ENCODE measurements at places on chromosomes 7 and 10. TPM values are rescaled to one million over a fixed set of nuclear protein-coding genes. Genes with fewer than 3 reads are reported as not detected.
A peak's percentile ranks its signal among the peaks of the same experiment; 100 is the strongest.

Gene ATG9B
- total RNA-seq = under 0.01 TPM

- no peak for DNase-seq
Measured at GRCh38 chr10:605632-606325, 83.7 kb downstream of the DIP2C start.

Gene DNAH11
- total RNA-seq = 0.20 TPM

DNA sequence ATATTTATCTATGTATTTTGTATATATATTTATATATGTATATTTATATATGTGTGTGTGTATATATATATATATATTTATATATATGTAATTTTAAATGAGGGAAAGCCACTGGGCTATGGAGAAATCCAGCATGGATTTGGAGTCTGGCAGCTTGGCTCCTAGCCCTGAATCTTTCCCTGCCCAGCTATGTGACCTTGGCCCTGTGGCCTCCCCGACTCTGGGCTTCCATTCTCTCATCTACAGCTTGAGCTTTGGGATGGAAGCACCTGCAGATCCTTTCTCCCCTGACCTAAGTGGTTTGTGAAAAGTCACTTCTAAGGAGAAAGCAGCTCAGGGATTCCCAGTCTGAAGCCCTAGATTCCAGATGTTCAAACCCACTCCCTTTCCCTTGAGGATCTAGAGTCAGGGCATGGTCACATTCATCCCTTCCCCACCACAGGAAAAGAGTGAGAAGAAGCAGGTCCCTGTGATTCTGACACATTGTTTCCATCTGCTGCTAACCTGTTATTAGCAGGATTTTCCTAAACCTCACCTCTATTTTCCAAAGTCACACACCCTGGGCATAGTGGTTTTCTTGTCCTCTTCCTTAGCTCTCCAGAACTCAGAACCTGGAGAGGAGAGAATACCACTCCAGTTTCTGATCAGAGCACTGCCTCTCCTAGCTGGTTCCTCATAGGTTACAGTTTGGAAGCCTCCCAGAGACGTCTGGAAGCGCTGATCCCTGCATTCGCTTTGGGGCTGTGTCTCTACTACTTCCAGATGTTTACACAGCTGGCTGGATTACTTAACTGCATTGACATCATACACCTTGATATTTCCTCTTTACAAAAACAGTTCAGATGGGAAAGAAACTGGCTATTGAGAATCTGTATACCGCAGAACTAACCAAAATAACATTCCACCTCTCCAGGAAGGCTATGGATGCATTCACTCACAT lies 327.5 kb upstream of the ZMIZ1 start:
- DNase-seq = no peak

Gene TMEM140
- 59.7 TPM for total RNA-seq

- DNase-seq = peak; percentile 59
Measured at GRCh38 chr10:49592726-49593563, 17.2 kb upstream of the SLC18A3 start.

Gene MLLT10
- total RNA-seq = 28.1 TPM

- DNase-seq = no peak
Measured at GRCh38 chr10:123769647-123770046, 103.5 kb downstream of the GPR26 start.

GRCh38 chr7:48168159-48168558 lies 3.1 kb upstream of the ABCA13 start:
- DNase-seq = peak; percentile 49

Gene NXPH1
- total RNA-seq = not detected

- DNase-seq = peak; percentile 71
Measured at GRCh38 chr7:108181073-108181985, 51.2 kb upstream of the LAMB4 start.

DNA sequence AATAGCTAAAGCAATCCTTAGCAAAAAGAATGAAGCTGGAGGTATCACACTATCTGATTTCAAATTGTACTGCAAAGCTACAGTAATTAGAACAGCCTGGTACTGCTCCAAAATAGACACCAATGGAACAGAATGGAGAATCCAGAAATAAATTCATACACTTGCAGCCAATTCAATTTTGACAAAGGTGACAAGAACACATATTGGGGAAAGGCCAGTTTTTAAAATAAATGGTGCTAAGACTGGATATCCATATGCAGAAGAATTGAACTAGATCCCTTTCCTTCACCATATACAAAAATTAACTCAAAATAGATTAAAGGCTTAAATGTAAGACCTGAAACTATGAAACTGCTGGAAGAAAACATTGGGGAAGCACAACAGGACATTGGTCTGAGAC lies 748.5 kb downstream of the DNAJB9 start:
- no peak for DNase-seq

DNA sequence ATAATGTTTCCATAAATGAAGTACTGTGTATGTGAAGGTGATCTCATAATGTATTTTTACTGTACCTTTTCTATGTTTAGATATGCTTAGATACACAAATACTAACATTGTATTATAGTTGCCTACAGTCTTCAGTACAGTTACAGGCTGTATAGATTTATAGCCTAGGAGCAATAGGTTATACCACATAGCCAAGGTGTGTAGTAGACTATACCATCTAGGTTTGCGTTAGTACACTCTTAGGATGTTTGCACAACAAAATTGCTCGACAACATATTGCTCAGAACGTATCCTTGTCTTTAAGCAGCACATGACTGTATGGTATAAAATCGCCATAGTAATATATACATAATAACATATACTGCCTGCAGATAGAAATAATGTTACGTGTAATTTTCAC lies 42.9 kb downstream of the WAC start:
- DNase-seq = no peak

DNA sequence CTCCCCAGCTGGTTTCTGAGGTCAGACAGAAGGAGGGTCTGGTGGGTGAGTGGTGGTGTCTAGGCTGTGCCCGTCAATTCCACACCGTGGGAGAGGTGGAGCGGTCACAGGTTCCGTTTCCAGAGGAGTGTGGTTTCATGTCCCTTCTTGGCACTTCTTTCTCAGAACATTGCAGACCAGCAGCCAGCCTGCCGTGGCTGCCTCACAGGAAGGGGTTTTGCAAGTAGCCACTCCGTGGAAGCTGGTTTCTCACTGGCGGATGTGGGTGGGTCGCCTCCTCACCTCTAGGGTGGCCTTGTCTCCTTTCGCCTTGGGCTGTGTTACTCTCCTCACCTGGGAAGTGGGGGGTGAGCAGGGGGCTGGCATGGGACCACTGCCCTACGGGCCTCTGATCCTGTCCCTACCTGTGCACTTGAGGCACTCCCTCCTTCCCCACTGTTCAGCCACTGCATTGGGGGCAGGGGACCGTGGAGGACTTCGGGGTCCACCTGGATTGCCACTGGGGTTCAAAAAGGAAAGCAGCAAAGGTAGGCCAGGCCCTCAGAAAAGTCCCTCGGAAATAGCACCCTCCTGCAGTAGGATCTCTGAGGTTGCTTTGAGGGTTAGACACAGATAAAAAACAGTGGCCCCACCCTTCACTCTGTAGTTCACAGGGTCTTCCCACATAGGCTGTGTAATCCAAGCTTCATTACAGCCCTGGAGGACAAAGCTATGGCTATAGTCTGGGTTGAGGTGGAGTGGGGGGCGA lies 33.9 kb downstream of the TSPAN14 start:
- no peak for DNase-seq

Gene ARHGEF5
- 0.22 TPM for total RNA-seq

DNA sequence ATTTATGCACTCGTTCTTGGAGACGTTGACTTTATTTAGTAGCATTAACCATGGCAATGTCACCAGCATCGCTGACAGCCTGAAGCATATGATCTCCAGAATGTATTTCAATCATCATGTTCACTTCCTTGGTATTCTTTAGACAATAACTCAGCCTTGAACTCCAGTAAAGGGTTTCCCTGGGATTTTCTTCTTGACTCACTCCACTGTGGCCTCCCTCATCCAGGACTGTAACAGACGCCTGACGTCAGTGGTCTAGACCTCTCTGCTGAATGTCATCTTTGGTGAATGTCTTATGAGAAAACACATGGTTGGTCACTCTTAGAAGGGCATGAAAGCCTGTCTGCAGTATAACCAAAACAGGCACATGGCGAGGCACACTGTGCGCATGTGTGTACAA lies 64.4 kb downstream of the EGFR start:
- DNase-seq = peak; percentile 14

DNA sequence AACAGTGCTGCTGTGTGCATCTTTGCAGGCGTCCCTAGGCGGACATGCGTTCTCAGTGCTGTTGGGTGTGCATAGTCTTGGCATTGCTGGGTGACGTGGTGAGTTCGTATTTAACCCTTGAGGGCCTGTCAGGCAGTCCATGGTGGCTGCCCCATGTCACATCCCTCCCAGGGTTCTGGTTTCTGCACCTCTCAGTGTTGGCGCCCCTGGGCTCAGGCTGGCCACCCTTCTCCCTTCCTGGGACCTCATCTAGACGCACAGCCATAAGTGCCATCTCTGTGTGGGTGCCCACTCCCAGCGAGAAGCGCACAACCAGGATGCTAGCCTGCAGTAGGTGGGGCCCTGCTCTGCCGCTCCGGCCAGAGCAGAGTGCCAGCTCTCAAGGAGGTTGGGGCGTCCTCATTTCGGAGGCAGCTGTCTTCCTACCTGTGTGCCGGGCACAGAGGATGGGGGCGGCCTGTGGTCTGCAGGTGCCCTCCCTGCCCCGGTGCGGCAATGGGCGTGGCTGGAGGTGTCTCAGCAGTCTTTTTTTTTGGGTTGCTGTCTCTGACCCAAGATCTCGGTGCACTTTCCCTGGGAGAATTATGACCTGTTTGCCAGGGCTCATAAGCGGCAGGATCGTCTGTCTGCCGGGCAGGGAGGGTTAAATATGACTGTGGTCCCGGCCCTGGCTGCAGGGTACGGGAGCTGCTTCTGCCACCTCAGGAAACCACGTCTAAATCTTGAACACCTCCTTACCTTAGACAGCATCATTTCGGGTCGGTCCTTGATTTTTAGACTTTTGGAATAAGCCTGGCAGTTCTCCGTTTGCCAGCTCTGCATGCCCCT lies 6.5 kb downstream of the INPP5A start:
- no peak for DNase-seq

Gene MYL10
- total RNA-seq = not detected

GRCh38 chr10:131852823-131853609 lies 47.8 kb upstream of the PPP2R2D start:
- no peak for DNase-seq

Gene SH2D4B
- total RNA-seq = not detected

DNA sequence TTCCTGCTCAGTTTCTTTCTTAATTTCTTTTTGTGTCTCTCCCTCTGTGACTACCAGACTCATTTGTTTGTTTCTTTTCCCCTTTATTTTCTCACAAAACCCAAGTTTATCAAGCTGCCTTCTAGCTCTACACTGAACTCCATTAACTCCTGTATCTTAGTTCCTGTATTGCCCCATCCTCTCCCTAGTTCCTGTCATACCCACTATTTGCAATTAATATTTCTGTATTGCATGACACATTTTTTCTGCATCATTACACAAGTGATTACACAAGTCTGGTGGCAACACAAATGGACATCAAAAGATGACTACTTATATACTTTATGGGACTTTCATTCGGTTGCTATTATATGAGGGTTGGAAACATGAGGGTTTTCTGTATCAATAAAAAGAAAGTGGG lies 26.9 kb upstream of the OR9A4 start:
- no peak for DNase-seq

- DNase-seq = no peak
Measured at GRCh38 chr7:79063019-79063698, 390.3 kb downstream of the MAGI2 start.

Gene LRIT1
- total RNA-seq = not detected

- DNase-seq = no peak
Measured at GRCh38 chr10:33256458-33256857, 78.0 kb downstream of the NRP1 start.

GRCh38 chr7:148299350-148300276 lies 291.0 kb upstream of the C7orf33 start:
- DNase-seq = no peak

Gene ANLN
- 6.3 TPM for total RNA-seq

Gene CDC14C
- not detected for total RNA-seq

Gene DKK1
- total RNA-seq = 15.7 TPM

GRCh38 chr10:25501912-25502311 lies 327.1 kb downstream of the GPR158 start:
- DNase-seq = no peak

DNA sequence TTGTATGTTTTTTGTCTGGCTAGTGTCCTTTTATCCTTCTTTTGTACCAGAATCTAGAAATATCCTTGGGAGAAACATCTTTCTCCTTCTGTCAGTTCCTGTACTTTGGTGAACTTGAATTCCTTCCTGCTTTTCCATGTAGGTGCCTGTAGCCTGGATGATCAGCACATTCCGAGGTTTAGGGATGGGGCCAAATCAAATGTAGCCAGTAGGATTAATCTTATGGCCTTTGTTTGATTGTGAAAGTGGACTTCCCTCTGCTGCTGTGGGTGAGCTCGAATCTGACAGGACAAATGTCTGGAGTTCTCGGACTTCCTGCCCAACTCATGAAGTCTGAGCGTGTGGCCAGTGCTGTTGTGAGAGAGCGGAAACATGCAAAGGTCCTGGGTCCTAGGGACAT lies 33.2 kb upstream of the NAMPT start:
- DNase-seq = no peak

DNA sequence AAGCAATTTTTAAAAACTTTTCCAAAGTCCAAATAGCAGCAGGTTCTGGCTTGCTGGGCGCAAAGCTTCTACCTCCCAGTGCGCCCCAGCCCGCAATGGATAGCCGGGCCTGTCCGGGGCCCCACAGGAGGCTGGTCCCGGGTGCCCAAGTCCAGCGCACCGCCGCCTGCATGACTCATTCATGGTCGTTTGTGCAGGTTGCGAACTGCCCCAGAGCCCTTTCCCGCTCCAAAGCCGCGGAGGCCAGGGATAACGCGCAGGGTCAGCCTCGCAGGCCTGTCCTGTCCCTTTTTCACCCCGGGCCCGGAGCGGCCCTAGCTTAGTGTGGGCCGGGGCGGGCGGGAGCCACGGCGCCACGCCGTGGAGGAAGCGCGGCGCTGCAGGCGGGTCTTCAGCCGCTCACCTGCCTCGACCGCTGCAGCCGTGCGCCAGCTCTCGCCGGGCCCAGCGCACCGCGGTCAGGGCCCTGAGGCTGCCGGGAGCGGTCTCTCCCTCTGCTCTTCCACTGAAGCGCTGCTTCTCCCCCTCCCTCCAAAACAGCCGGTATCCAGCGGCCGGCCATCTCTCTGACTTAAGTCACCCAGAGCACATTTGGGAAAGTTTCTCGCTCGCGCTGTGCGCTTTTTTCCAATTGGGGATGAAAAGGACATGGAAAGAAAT lies 1.7 kb upstream of the EGR2 start:
- peak; percentile 75 for DNase-seq

Gene TMEM26
- total RNA-seq = under 0.01 TPM

- DNase-seq = no peak
Measured at GRCh38 chr10:14742382-14742781, 32.3 kb downstream of the FAM107B start.

All from lung microvascular endothelial cell (primary cell).